ENCODE measurements at places on chromosomes 7 and 10. TPM values are rescaled to one million over a fixed set of nuclear protein-coding genes. Genes with fewer than 3 reads are reported as not detected.

The CD36 gene
- 26.5 TPM for total RNA-seq

The CYP2C19 gene
- 1.9 TPM for total RNA-seq

DNA sequence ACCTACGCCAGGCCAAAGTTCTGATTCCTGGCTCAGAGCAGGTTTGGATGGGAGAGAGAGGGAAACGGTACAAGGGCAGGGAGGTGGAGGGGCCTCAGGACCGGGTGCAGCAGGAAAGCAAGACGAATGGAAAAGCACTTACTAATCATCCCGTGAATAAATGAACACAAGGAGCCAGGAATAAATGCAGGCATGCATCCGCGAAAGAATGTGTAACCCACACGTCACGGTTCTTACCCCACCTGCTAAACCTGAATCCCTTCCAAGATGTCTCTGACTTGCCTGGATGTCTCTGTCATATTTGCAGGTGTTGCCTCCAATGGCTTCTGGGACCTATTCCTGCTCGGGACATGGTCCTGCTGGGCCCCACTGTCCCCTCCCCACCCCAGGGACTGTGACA, 335.2 kb upstream of the RNF32 start:
- no peak overlapping the region for H3K4me3 ChIP-seq
- no peaks in the 10 kb centered on the region for H3K27me3 ChIP-seq
- no peaks in the 10 kb centered on the region for H3K4me1 ChIP-seq
- no peak overlapping the region for H3K27ac ChIP-seq
- no peaks in the 10 kb centered on the region for H3K36me3 ChIP-seq

- peak; percentile 64 for DNase-seq
- H3K4me1 ChIP-seq, result peaks cover 10% of the 10 kb centered on the region
- peak overlapping the region; percentile 94 for H3K4me3 ChIP-seq
Observed at GRCh38 chr10:58385784-58386112, 538 bp downstream of the TFAM start.

DNA sequence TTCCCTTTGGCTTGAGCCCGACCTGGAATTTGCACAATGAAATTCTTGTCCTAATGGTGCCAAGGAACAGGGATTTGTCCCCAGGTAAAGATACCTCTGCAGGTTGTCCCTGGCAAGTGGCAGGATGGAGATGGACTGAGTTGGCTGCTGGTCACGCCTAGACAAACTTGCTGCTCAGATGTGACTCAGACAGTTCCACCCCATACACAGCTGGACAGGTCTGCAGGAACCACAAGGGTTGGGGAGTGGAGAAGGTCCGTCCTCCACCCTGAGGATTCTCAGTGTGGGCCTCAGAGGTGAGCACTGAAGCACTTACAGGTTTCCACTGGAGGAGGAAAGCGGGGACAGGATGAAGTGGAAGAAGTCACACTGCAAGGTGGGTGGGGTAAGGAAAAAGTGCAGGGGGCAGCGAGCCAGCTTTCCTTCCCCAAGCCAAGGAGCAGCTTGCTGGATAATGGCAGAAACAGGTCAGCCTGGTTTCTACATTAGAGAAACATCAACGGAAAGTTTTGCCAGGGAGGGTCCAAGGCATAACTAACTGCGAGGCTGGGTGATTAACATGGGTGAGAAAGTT, 20.5 kb downstream of the ITPRIP start:
- H3K27ac ChIP-seq, result no peak overlapping the region
- H3K4me3 ChIP-seq, result no peak overlapping the region
- H3K27me3 ChIP-seq, result no peaks in the 10 kb centered on the region
- peaks cover 15% of the 10 kb centered on the region for H3K36me3 ChIP-seq
- peaks cover 4% of the 10 kb centered on the region for H3K4me1 ChIP-seq

- H3K4me1 ChIP-seq, result no peaks in the 10 kb centered on the region
- DNase-seq, result no peak
Observed at GRCh38 chr10:131183546-131184045, 127.9 kb downstream of the TCERG1L start.

DNA sequence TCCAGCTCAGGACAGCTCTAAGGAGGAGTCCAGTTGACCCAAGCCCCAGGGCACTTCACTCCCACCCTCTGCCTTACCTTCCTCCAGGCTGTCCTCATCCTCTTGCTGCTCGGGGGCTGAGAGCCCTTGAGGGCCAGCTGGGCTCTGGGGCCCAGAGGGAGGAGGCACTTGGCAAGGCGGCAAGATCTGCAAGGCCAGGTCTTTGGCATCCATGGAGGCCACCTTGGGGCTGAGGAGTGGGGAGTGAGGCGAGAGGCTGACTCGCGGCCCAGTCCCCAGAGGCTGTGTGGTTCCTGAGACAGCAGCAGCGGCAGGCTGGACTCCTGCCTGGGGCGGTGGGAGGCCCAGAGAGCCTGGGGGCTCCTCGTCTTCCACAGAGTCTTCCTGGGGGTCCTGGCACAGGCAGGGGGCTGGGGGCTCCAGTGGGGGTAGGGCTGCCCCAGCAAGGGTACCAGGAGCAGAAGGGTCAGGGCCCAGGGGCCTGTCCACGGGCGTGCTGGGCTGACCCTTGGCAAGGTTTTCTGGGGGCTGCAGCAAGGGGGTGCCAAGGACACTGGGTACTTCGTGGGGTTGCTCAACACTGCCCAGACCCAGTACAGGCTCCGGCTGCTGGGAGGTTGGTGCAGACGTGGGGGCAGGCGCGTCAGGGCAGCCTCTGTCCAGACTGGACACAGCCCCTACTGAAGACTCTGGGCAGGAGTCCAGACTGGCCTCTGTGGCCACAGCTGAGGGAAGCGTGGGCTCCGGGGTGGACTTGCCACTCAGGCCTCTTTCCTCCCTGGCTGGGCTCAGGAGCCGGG, 6.5 kb downstream of the NACAD start:
- no peaks in the 10 kb centered on the region for H3K27me3 ChIP-seq
- H3K36me3 ChIP-seq, result no peaks in the 10 kb centered on the region
- DNase-seq, result no peak
- no peak overlapping the region for H3K27ac ChIP-seq
- no peak overlapping the region for H3K4me3 ChIP-seq

DNA sequence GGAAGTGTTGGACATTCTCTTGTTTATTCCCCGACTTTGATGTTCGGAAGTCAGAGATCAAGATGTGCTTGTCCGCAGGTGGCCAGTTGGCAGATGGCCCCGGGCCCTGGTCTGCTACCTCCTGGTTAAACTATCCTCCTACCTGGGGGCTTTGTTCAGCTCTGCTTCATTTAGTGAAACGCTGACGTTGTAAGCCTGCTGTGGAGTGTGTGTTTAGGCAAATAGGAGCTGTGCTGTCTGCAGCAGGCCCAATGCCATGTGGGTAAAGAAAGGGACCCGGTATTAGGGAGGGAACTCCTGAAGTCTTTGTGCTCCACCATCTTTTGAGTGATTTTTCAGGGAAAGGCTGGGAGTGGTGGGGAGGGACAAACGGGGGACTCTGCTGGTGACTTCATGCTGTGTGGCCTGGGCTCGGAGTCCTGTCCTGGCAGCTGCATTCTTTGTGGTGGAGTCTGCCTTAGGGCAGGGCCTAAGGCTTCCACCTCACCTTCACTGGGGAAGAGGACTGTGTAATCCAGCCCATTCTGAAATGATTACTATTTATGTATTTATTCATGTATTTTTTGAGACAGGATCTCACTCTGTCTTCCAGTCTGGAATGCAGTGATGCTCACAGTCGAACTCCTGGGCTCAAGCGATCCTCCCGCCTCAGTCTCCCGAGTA, 171.1 kb upstream of the KLF6 start:
- DNase-seq, result peak; percentile 14
- no peak overlapping the region for H3K4me3 ChIP-seq
- H3K4me1 ChIP-seq, result no peaks in the 10 kb centered on the region
- no peak overlapping the region for H3K27ac ChIP-seq
- H3K27me3 ChIP-seq, result no peaks in the 10 kb centered on the region

DNA sequence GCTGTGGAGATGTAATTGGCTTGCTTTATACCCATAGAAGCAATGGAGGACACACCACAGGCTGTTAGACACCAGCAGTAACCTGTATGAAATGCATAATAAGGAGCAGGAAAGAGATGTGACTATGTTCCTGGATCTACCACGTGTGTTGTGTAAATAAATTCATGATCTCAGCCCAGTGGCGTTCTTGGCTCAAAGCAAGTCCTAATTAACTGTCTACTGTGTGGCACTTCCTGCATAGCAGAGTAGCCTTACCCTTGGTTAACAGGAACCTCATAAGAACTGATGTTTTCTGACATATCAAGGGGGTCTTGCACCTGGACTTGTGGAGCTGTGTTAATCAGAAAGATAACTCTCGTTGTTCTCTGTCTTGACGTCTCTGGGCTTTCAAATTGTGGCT, 25.7 kb upstream of the FAM180A start:
- H3K27ac ChIP-seq, result peak overlapping the region; percentile 54
- no peak overlapping the region for H3K4me3 ChIP-seq
- no peaks in the 10 kb centered on the region for H3K27me3 ChIP-seq

DNA sequence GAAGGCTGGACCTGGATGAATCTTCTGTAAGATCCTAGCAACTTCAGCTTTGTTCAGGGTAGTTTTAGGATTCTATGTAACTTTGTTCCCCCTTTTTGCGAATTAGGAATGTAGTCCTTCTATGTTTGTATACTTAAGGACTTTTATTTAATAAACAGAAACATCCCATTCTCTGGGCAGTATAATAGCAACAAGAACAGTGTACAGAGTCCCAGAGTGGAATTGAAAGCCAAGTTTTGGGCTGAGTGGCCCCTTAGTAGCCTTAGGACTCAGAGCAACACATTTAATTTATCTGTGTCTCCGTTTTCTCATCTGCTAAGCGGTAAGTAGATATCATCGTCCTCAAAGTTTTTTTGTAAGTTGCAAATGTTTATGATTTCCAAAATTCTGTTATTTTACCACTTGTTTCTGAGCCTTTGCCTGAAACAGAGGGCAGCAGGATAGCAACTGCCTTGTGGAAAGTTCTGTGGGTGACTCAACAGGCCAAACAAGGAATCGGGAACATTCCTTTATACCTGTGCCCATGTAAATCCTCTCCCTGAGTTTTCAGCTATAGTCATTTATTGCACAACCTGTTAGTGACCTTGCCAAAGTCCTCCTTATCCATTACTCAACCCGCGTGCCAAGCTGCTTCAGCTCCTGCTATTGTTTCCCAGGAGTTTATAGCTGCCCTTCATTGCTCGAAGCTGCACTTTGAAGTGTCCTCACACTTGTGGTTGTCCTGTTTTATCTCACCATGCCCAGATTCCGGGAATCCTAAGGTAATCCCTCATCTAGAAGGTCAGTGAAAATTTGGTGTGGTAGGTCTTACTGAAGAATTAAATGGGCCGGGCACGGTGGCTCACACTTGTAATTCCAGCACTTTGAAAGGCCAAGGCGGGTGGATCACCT, 199.1 kb upstream of the AHR start:
- H3K36me3 ChIP-seq, result no peaks in the 10 kb centered on the region
- no peaks in the 10 kb centered on the region for H3K27me3 ChIP-seq
- no peak overlapping the region for H3K4me3 ChIP-seq
- peak; percentile 79 for DNase-seq
- H3K4me1 ChIP-seq, result no peaks in the 10 kb centered on the region

DNA sequence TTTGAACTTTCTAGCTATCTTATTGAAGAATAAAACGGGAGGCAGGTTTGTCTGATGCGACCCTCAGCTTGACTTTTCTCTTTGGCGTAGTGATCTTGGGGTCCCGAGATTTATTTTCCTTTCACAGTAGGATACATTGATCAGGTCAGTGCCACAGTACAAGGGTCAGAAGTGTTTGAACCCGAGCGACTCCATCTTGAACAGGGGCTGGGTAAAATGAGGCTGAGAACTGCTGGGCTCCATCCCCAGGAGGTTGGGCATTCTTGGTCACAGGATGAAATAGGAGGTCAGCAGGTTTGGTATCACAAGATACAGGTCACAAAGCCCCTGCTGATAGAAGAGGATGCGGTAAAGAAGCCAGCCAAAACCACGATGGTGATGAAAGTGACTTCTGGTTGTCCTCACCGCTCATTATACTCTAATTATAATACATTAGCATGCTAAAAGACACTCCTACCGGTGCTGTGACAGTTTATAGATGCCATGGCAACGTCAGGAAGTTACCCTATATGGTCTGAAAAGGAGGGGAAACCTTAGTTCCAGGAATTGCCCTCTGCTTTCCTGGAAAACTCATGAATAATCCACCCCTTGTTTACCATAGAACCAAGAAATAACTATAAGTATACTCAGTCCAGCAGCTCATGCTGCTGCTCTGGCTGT, 3.0 kb upstream of the TECPR1 start:
- H3K27ac ChIP-seq, result no peak overlapping the region
- no peaks in the 10 kb centered on the region for H3K27me3 ChIP-seq
- no peak overlapping the region for H3K4me3 ChIP-seq
- no peak for DNase-seq
- no peaks in the 10 kb centered on the region for H3K36me3 ChIP-seq

DNA sequence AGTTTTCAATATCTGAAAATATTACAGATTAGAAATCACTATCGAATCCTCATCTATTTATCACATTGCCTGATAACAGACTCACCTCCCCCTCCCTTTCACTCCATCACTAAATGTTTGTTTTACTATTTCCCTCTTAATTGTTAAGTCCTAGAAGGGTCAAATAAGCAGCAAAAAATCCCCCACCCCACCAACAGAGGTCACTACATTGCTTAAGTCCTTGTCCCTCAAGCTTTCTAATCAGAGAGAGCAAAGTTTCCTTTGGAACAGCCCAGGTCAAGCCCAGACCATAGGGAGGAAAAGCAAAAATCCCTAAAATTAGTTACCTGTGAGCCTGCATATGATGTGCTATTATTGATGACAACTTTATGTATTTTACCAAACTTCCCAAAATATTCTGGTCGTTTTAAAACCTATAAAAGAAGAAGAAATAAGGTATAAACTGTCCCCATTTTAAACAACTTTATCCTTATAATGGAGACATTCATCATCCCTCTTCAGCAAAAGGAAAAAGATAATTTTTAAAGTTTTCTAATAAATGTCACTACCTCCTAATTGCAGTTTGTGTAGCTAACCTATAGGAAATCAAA, 95.0 kb downstream of the CNOT4 start:
- no peaks in the 10 kb centered on the region for H3K4me1 ChIP-seq
- H3K4me3 ChIP-seq, result no peak overlapping the region
- no peak overlapping the region for H3K27ac ChIP-seq

DNA sequence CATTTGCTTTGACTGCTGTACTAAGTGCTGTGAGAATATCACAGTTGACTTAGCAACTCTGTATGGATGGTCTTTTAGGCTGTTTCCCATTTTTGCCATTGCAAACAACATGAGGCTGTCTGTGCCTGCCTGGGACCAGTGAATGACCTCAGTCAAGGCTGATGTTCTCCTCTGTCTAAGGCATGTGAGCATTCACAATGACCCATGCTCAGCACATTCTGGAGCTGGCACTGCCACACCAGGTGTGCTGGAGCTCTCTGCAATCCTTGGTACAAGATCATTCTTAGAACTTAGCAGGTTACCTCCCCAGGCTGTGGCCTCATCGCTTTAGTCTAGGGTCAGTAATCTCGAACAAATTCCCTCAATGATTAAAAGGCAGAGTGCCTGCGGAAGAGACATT, 61.9 kb downstream of the SH3PXD2A start:
- H3K27me3 ChIP-seq, result no peaks in the 10 kb centered on the region
- peak overlapping the region; percentile 89 for H3K27ac ChIP-seq
- no peak for DNase-seq
- no peak overlapping the region for H3K4me3 ChIP-seq

GRCh38 chr7:21135437-21135836, 292.4 kb upstream of the SP4 start:
- H3K36me3 ChIP-seq, result no peaks in the 10 kb centered on the region
- H3K27me3 ChIP-seq, result no peaks in the 10 kb centered on the region
- peak; percentile 20 for DNase-seq
- no peaks in the 10 kb centered on the region for H3K4me1 ChIP-seq

GRCh38 chr7:42372479-42372878, 135.5 kb upstream of the GLI3 start:
- no peaks in the 10 kb centered on the region for H3K27me3 ChIP-seq
- no peak for DNase-seq
- H3K4me3 ChIP-seq, result no peak overlapping the region
- H3K27ac ChIP-seq, result no peak overlapping the region
- no peaks in the 10 kb centered on the region for H3K36me3 ChIP-seq

GRCh38 chr7:26862834-26863233, 1.6 kb downstream of the SKAP2 start:
- DNase-seq, result no peak
- no peaks in the 10 kb centered on the region for H3K27me3 ChIP-seq
- no peaks in the 10 kb centered on the region for H3K4me1 ChIP-seq
- H3K36me3 ChIP-seq, result no peaks in the 10 kb centered on the region
- no peak overlapping the region for H3K4me3 ChIP-seq
